Kidney tubule cell (primary cell): ENCODE measurements at places on chromosomes 5 and 9.

DNA sequence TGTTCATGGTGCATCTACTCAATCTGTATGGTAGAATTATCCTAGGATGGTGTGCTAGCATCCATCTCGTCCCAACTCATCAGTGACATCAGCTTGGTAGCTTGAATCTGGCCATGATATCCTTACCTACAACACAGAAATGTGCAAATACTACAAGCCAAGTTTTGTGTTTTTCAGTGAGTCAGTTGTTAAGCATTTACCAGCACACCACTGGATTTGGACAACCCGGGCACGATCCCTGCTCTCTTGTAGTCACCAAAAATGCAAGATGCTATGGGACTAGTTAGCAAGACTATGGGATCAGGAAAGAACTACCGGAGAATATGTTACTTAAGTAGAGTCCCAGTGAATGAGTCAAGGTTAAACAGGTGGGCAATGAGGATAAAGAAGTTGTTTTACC is 32.1 kb upstream of the ZNF354B start:
- DNase-seq: no peak

DNA sequence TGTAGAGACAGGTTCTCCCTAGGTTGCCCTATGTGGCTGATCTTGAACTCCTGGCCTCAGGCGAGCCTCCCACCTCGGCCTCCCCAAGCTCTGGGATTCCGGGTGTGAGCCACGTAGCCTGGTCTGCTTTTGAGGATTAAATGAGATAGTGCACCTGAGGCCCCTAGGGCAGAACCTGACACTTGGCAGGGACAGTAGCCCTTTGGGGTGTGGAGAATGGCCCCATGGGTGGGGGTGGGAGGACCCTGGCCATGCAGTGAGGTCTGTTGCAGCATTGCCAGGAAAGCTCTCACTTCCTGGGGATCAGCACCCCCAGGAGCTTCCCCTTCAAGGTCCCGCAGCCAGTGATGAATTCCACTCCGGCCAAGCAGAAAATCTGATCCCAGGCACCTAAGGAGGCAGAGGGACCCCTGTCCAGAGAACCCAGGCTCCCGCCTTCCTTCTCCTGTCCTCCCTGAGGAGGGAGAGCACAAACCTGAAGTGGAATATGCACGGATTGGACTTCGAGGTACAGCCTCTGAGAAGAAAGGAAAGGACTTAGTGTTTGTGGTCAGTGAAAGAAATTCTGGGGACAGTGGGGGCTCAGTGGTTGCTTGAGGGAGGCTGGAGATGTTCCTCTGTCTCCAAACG is 73.9 kb upstream of the UNC5A start:
- no peak for DNase-seq

- no peak for DNase-seq
Measured at GRCh38 chr9:5556101-5556705, 45.9 kb downstream of the PDCD1LG2 start.

DNA sequence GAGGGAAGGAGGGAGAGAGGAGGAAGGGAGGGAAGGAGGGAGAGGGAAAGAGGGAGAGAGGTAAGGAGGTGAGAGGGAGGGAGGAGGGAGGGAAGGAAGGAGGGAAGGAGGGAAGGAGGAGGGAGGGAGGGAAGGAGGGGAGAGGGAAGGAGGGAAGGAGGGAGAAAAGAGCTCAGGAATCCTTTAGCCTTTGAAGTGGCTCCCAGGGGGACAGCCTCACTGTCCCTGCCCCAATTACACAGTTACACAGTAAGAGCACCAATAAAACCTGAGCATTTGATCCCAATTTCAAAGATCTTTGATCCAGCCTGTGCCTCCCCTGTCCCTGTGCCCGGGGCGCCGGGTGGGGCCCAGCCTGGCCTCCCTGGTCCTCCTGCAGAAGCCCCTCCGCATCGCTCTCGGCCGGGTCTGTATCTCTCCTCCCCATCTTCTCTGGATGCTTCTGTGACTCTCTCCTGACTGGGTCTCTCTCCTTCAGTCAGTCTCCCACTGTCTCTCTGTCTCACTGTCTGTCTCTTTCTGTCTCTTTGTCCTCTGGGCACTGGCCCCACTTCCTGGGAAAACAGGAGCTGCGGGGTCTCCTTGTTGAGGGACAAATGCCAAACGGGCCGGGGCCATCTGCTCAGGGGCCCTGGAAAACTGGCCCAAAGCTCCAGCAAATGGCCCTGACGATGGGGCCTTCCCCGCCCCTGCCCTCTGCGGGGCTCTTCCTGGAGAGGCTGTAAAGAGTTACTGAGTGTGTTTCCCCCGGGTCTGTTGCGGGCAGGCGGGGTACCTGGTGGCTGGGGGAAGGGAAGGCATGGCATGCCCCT is 54.2 kb upstream of the EGFL7 start:
- no peak for DNase-seq

- DNase-seq: no peak
Measured at GRCh38 chr9:105269593-105269992, 25.1 kb downstream of the SLC44A1 start.

- DNase-seq: no peak
Measured at GRCh38 chr5:1702318-1702717, 97.3 kb downstream of the MRPL36 start.

DNA sequence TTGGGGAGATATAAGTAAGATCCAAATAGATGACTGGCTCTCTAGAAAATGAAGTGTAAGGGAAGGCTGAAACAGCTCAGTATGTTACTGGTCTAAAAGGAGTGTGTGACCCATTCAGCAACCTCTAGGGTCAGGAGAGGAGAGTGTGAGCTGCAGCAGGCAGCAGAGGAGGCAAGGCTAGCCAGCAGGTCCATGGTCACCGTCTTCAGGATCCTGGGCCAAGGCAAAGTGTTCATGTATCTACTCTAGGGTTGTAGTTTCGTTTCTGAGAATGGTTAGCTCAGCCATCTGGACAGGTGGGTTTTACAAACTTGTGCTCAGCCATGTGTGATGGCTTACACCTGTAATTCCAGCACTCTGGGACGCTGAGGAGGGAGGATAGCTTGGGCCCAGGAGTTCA is 13.7 kb downstream of the MYO10 start:
- DNase-seq: peak; percentile 40

- no peak for DNase-seq
Measured at GRCh38 chr5:82331557-82331956, 53.4 kb upstream of the RPS23 start.

DNA sequence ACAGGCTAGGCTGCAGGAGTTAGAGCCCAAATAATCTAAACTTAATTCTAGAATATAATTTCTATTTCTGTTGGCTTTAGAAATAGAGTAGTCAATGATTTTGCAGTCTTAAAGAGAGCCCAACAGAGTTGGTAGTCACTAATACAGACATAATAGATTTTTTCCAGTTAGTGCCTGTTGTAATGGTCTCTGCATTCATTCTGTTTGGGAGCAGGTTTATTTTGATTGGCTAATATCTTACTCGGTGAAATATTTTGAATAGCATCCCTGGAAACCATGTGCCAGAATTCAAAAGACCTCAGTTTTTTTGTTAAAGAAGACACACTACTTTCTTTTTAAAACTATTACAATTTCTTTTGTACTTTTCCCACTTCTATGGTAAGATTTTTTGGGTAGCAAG is 107.2 kb downstream of the RASGRF2 start:
- no peak for DNase-seq

- DNase-seq: no peak
Measured at GRCh38 chr9:20988671-20989315, 42.6 kb downstream of the HACD4 start.

GRCh38 chr5:72949481-72949880 is 6.4 kb upstream of the FCHO2 start:
- DNase-seq: peak; percentile 38

GRCh38 chr5:167812871-167813270 is 478.6 kb upstream of the WWC1 start:
- peak; percentile 24 for DNase-seq

GRCh38 chr5:140005145-140005591 is 37.9 kb downstream of the NRG2 start:
- no peak for DNase-seq

DNA sequence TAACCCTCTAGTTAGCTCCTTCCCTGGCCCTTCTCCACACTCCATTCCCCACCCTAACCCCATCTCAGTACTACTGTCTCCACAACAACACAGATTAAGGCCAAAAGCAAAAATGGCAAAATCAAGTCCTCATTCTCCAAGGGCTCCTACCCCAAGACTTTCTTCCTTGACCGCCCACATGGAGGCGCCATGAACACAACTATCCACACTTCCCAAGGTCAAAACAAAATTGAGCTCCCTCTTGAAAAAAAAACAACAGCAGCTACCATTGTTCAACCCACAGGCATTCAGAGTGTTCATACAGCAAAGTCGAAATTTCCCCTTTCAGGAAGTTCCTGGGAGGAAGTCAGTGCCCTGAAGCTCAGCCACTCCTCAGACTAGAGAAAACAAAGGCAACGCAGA is 54.4 kb downstream of the GNAQ start:
- peak; percentile 86 for DNase-seq

DNA sequence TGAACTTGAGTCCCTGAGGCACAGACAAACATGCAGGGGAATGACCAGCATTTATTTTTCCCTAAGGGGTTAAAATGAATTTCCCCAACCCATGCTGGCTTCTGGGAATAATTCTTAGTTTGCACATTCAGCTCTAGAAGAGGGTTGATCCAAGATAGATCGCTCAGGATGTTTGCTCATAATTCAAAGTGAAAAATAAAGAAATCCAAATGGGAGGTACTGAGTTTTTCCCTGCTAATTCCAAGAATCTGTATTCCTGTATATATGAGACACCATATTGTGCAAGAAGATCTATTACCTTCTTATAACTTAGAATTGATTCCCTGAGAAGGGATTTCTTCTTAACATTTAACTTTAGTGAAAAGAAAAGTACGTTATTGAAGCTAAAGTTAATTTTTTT is 96.2 kb downstream of the VCAN start:
- DNase-seq: no peak

DNA sequence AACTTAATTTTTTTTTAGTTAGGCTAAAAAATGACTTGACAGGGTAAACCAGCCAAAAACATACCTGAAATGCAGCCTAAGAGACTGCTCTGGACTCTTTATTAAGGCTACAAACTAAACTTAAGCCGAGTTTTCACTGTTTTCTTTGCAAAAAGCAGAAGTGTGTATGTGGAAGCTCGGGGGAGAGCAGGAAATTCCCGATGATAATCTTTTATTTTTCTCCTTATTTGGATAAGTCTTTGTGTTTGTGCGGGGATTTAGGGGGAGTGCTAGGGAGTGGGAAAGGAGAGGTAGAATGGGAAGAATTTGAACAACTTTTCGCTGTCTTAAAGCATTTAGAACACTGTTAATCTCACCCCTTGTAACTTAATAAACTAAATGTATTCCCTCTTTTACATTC is 30.7 kb upstream of the GPR21 start:
- no peak for DNase-seq

- DNase-seq: no peak
Measured at GRCh38 chr5:66864240-66864884, 268.2 kb downstream of the MAST4 start.

GRCh38 chr5:66498791-66499207 is 97.4 kb upstream of the MAST4 start:
- peak; percentile 85 for DNase-seq

DNA sequence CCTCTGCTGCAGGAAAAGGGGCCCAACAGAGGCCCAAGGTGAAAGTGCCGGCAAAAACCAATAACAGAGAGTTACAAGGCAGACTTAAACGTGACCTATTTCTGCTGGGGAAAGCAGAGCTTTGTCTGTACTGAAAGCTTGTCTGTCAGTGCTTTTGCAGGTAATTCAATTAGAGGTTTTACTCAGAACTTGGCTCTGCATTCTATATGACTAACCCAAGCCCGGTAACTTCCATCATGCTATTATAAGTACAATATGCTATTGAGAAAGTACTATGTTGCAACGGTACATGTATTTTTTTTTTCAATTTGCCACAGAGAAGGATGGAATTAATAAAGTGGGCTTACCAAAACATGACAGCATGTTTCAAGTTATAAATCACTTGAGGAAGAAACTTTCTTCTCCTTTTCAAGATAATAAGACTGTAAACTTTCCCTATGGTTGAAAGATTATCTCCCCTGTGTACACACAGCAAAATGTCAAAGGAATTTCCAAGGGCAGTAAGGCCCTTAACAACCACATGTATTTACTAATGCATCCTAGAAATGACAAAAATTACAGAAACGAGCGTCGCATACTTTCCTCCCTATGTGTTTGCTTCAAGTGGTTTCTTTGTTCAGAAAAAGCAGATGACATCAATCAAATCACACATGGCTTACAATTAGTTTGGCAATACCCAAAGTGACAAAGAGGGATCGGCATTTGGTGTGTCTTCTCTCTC is 282.4 kb downstream of the EFNA5 start:
- peak; percentile 82 for DNase-seq

DNA sequence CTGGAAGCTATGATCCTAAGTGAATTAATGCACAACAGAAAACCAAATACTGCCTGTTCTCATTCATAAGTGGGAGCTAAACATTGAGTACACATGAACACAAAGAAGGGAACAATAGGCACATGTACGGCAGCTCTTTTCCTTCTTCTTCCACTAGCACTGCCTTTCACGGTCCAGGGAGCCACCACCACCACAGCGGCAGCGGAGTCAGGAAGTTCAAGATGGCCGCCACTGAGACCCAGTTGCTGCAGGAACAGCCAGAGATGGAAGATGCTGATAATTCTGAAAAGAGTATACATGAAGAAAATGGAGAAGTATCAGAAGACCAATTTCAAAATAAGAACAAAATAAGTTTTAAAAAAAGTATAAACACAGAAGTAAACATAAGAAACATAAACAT is 39.5 kb upstream of the TNFSF15 start:
- DNase-seq: no peak

DNA sequence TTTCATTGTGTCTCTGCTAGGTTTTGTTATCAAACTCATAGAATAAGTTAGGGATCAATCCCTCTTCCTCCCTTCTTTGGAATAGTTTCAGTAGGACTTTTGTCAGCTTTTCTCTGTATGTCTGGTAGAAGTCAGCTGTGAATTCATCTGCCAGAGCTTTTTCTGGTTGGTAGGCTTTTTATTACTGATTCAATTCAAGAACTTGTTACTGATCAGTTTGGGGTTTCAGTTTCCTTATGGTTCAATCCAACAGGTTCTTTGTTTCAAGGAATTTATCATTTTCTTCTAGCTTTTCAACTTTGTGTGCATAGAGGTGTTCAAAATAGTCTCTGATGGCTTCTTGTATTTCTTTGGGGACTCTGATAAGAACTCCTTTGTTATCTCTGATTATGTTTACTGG is 221.7 kb downstream of the FGF10 start:
- no peak for DNase-seq

GRCh38 chr5:168318240-168318639 is 26.8 kb downstream of the WWC1 start:
- DNase-seq: no peak

DNA sequence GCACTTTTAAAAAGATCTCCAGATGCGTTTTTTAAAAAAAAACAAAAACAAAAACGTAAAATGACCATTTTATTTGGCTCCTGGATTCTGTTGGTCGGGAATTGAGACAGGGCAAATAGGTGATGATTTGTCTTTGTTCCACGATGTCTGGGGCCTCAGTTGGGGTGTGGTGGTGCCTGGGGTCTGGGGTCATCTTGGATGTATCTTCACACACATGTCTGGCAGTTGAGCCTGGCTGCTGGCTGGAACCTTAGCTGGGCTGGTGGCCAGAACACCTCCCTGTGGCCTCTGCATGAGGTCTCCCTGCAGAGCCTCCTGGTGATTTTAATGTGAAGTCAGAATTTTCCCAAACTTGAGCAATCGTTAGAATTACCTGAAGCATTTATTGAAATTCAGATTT is 42.5 kb upstream of the BASP1 start:
- no peak for DNase-seq

GRCh38 chr5:5572010-5572865 is 149.8 kb downstream of the ICE1 start:
- DNase-seq: no peak
